HCEC 1CT (cell line): ENCODE measurements at places on chromosomes 2 and 18.

DNA sequence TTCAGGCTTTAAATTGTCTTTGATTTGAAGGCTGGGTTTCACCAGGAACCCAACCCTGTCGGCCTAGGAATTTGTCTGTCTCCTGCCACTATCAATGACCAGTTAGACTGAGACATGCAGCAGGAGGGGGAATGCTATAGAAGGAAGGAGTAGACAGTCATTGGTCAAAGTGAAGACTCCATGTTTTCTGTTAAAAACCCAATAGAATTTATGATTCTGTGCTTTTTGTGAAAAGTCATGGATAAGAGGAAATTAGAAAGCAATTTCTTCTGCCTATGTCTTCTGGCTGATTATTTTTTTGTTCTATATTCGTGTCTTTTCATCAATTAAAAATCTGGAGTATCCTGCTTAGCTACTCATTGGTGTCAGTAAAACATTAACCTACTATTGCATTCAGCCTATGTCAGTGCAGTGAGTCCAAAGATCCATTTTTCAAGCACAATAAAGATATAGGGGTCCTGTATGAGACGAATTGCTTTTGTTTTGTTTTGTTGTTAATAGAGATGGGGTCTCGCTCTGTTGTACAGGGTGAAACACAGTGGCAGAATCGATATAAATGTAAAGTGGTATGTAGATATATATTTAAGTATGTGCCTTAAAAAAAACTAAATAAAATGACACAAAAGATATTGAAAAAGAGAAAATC is 7.9 kb upstream of the KYNU start:
- DNase-seq: no peak

DNA sequence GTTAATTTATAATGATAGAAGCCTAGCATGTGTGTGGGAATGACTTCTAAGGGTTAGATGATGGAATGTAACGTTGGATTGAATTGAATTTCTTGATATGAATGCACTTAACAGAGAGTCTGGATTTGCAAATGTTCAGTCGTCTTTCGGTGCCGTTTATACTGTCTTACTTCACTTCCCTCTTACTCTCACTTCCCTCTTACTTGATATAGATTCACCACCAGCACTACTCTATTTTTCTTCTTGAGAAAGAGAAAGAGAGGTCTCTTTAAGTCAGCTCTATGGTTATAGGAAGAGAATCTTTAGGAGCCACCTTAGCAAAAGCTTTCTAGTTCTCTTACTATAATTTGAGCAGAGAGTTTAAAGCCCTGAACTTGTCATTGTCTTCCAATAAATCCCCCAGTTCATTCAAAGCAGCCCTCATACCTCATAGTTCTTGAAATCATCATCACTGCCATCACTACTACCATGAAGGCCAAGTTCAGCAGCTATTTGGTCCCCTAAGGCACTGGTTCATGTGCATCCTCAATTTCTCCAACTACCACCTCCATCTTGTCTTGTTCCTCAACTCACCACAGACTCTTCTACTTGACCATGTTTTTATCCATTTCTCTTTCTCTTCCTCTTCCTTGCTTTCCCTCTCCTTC is 501.7 kb upstream of the TCF4 start:
- DNase-seq: no peak

GRCh38 chr2:42903821-42904575 is 111.6 kb upstream of the HAAO start:
- no peak for DNase-seq

DNA sequence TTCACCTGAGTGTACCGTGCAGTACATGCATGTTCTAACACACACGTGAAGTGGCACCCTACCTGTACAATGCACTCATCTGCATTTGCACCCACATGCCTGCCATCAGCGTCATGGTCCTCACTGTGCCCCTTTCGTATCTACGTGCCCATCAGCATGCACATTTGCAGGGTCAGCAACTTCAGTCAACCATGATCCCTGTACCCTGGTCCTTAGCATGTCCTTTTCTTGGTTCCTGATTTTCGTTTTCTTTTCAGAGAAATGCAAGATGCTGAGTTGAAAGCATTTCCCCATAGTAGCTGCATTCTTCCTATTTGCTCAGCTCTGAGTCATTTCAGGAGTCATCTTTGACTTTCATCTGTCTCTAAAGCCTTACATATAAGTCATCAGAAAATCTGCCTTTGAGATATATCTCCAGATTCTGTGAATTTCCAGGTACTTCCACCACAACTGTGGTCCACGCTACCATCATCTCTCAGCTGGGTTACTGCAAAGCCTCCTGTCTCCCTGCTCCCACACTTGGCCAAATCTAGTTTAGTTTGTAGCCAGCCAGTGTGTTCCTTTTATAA is 14.7 kb upstream of the PUM2 start:
- peak; percentile 85 for DNase-seq

GRCh38 chr2:62568074-62568473 is 62.1 kb upstream of the TMEM17 start:
- no peak for DNase-seq

GRCh38 chr2:129719335-129719734 is 260.1 kb upstream of the RAB6C start:
- no peak for DNase-seq

DNA sequence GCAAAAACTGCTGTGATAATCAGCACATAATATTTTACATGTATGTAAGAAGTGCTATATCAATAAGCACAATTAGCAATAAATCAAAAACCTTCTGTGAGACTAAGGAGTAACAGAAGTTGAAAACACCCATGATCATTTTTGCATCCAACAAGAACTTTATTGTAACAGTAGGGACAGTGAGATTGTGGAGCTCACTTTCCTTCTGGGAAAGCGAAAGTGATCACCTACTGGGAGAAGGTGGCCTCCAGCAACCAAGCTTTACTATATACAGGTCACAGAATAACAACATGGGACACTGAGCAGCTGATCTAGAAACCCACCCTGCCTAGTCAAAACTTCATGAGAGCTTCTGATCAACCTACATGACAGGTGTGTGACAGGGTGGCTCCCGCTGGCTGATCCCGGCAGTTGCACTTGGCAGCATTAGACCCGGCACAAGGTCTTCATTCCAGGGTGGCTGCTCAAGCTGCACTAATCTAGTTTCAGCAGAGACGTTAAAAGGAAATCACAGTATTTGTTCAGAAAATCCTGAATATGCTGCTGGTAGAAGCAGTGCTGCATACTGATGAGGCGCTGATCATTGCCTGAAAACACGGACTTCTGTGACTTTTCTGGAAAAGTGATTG is 63.5 kb upstream of the ARL5A start:
- DNase-seq: no peak

- DNase-seq: peak; percentile 13
Observed at GRCh38 chr18:32735781-32736180, 37.0 kb downstream of the KLHL14 start.

DNA sequence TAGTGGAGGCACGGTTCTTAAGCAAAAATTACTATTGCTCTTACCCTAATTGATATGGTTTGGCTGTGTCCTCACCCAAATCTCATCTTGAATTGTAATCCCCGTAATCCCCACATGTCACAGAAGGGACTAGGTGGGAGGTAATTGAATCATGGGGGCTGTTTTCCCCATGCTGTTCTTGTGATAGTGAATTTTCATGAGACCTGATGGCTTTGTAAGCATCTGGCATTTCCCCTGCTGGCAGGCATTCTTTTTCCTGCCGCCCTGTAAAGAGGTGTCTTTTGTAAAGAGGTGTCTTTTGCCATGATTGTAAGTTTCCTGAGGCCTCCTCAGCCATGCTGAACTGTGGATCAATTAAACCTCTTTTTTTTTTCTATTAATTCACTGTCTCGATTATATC is 1691.8 kb upstream of the SLC39A10 start:
- no peak for DNase-seq

DNA sequence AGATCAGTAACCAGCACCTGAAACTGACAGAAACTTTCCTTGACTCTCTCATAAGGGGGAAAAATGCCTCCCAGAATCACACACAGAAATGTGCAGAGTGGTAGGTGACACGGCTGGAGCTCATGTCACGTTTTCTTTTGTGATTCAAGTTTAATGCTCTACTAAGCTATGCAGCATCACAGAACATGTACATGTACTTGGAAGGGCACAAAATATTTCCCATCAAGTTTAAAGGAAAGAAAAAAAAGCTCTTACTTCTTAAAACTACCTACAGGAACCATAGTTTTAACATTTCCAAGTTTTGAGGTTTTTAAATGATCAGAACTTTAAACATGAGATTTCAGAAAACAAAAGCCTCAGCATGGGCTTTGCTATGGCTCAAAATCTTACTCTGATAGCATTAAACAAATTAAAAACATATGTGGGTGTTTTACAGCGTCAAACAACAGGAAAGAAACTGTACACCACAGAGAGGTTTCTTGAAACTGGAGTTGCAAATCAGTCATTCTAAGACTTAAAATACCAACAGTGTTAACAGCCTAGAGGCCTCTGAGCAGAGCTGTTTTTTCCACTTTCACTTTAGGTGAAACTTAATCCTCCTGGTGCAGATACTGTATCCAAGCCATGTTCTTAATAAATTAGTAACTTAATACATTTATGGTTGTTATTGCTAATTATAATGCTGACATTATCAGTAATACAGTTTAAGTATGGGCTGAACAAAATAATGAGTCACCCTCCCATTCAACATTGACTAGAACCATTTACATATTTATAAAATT is 30.1 kb downstream of the MBP start:
- peak; percentile 90 for DNase-seq

DNA sequence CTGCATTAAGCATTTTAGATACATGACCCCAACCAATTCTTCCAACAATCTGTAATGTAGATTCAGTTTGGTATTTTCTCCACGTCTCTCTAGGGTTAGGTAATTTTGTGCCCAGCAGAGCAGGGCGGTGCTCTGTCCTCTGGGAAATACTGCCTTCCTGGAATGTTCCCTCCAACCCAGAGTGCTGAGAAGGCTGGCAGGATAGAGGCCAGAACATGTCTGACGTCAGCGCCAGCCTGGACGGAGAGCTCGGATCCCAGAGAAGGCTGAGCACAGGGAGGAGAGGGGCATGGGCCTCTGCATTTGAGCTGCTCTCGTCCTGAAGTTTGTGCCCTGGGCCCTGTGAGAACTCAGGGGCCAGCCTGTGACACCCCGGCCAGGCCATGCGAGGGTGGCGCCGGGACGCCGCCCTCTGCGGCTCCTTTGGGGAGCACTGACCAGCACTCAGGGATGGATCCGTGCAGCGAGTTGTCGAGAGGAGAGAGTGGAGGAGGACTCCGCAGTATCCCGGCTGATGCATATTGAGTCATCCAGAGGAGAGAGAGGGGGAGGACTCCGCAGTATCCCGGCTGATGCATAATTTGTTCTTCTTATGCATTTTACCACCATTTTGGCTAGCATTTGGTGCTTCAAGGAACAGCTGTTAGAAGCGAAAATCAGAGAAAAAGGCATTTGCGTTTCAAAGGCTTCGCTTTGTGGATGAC is 80.0 kb upstream of the PXDN start:
- no peak for DNase-seq

DNA sequence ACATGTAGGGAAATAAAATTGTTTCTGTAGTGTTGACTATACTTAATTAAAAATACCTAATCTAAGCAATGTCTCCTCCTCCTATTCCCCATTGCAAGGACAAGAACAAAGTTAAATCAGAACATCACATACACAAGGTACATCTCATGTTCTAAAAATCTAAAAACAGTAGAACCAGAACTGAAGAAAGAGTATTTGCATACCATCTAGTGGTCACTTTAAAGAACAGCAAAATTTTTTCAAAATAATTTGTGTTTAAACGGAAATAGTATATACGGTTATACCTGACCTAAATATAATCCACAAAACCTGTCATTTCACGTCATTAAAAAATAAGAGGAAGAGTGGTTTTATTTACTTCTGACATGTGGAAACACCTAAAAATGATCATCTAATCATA is 294.3 kb upstream of the KCNH7 start:
- peak; percentile 38 for DNase-seq

GRCh38 chr18:33781429-33781828 is 203.4 kb downstream of the ASXL3 start:
- no peak for DNase-seq

DNA sequence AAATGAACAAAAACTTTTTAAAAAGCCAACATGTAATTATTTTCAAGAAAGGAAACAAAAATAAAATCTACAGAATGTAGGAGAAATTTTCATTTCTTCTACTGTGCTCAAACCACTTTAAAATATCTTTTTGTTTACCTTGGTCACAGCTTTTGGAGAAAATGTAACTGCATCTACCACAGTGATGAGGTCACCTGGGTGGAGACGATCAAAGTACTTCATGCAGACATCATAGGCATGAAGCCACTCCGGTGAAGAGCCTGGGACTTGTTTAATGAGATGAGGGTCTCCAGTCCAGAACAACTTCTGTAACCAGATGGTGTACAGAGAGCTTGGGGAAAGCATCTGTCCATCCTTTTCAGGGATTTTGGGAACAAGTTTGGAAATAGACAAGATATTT is 285.8 kb downstream of the NBAS start:
- no peak for DNase-seq
